ENCODE measurements at places on chromosomes 5 and 9.

- DNase-seq = no peak
Observed at GRCh38 chr9:126205265-126205664, 121.4 kb upstream of the MVB12B start.

DNA sequence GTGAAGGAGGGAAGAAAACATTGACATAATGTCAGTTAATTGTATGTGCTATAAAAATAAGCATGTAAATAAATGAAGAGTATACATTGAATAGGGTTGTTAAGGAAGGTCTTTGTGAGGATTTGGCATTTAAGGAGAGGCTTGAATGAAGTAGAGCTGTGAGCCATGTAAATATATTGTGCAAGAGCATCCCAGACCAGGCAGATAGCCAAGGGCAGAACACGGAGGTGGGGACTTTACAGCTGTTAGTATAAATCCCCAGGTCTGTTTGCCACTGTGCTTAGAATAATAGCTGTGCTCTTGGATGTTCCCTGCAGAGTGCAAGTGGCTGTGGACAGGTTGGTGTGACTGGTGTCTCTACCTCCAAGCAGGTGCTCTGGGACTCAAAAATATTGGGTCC is 211.7 kb downstream of the LRRC70 start:
- no peak for DNase-seq

DNA sequence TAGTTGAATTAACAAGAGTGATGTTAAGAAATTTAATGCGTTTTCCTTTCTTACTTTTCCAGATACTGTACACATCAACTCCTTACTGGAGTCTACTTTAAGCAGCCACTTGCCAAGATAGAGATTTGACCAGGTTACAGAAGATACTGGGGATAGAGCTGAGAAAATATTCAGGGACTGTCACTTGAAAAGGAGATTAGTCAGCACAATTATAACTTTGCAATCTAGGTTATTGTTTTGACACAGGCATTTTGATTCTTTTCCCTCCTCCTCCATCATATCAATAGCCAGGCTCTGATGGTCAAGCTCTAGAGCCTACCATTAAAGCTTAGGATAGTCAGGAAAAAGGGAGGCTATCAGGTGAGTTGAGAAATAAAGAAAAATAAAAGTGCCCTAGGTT is 345.9 kb upstream of the ITGA1 start:
- no peak for DNase-seq

DNA sequence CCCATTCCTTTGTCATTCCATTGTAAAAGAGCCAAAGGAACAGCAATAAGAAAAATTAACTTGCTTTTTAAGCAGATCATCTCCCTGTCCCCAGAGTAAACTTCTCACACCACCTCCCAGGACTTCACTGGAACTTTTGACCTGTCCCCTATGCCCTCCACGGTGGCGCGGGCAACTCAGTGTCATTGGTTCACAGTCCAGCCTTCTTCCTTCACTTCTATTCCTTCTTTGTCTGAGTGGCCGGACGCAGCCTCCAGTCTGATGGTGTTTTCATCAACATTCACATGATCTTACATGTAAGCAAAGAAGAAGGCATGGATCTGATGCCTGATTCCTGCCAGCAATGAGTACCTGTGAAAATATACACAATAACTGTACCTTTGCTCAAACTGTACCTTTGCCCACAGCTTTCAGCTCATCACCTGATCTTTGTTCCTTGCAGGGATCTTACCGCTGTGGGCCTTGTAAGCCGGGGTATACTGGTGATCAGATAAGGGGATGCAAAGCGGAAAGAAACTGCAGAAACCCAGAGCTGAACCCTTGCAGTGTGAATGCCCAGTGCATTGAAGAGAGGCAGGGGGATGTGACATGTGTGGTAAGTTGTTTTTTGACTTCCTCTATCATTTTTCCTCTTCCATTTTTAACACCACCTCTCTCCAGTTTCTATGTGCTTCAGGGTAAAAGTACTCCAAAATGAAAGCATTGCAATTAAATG is 32.5 kb downstream of the THBS4 start:
- no peak for DNase-seq

DNA sequence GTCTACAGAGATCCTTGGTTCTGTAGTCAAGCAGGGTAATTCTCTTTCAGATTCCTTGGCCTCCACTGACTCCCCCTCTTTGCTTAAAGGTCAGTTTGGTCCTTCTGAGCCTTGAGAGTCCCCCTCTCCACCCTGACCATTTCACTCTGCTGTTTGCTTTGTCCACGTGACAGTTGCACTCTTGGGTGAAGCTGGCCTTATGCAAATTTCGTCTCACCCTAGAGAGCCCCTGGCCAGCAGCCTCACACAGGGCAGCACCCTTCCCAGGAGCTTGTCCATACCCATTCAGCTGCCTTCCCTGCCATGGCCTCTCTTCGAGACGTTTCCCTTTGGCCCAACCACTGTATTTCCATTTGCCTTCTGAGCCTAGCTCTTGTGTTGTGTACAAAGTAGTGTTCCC is 63.7 kb downstream of the PRKACG start:
- DNase-seq = no peak

DNA sequence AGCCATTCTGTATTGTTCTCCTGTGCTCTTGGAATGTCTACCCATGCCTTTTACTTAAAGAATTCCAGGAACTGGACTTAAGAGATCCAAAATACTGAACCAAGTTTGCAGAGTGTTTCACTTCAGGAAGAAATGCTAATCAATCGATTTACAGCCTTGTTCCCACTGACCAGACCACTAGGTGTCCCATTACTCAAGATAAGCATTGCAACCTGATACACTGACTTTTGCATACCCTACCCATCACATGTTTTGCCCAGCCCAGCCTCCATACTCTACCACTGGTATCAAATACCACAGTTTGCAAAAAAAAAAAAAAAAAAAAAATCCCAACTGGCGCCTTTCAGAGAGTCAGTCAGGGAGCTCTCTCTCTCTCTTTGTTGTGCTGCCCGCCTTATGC is 550.8 kb downstream of the CDH9 start:
- no peak for DNase-seq

GRCh38 chr5:175922192-175922885 is 45.8 kb downstream of the THOC3 start:
- DNase-seq = no peak

GRCh38 chr5:134545070-134545868 is 19.8 kb downstream of the JADE2 start:
- no peak for DNase-seq

DNA sequence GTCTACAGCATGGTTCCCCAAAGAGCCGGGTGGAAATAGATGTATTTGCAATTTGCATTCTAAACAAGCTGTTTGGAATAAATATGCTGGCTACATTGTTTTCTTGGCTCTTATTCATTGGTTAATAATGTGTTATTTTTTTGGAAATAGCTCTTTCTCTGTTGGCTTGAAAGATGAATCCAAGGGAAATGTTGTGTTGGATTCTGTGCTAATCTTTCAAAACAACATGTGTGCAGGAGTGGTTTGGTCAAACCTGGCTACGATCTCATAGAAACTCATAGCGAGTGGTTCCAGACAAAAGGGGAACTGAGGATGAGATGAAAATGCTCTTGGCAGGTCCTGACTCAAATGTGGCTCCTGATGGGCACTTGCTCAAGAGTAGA is 63.7 kb upstream of the CXCL14 start:
- no peak for DNase-seq

- no peak for DNase-seq
Observed at GRCh38 chr5:120621339-120621738, 157.2 kb downstream of the PRR16 start.

DNA sequence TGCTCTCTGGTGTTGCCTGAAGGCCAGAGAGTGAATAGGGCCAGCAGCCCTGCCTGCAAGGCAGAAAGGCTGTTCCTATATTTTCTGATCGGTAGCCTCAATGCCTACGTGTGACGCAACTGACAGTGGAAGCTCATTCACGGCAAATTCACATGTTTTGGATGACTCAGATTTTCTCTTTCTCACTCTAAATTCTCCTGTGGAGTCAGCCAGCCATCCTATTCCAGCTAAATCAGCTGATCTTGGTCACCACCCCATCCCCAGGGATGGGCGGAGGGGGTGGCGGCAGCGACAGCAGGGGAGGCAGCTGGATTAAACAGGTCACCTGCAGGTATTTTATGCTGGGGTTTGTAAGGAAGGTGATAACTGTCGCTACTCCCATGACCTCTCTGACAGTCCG is 52.3 kb downstream of the ZNF510 start:
- DNase-seq = no peak

GRCh38 chr9:113331780-113332179 is 8.3 kb downstream of the WDR31 start:
- no peak for DNase-seq

- no peak for DNase-seq
Observed at GRCh38 chr5:120449501-120449900, 14.6 kb upstream of the PRR16 start.

GRCh38 chr9:34233672-34234071 is 54.8 kb downstream of the UBAP1 start:
- no peak for DNase-seq

Measured in T-helper 1 cell (primary cell).